ENCODE measurements at places on chromosomes 1 and 21.
A peak's percentile ranks its signal among the peaks of the same experiment; 100 is the strongest.

DNA sequence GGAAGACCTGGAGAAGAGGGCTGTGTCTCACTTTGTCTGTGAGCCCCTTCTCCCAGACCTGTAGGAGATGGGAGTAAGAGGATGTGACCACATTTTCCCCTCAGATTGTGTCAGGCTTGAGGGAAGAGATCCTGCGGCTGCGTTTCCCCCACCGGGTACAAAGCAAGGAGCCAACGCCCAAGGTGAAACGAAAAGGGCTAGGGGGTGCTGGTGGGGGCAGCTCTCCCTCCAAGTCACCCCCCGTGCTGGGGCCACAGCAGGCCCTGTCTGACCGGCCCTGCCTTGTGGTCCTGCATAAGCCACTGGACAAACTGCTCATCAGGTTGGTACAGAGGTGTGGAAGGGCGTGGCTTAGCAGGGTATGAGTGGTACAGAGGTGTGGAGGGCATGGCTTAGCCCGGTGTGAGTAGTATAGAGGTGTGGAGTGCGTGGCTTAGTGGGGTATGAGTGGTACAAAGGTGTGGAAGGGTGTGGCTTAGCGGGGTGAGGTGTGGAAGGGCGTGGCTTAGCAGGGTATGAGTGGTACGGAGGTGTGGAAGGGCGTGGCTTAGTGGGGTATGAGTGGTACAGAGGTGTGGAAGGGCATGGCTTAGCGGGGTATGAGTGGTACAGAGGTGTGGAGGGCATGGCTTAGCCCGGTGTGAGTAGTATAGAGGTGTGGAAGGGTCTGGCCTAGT, 30.6 kb downstream of the HYI start:
- peaks cover 7% of the 10 kb centered on the region for H3K27me3 ChIP-seq
- H3K4me3 ChIP-seq, result peak overlapping the region; percentile 59
- peaks cover 7% of the 10 kb centered on the region for H3K4me1 ChIP-seq
- H3K36me3 ChIP-seq, result peaks cover 46% of the 10 kb centered on the region

DNA sequence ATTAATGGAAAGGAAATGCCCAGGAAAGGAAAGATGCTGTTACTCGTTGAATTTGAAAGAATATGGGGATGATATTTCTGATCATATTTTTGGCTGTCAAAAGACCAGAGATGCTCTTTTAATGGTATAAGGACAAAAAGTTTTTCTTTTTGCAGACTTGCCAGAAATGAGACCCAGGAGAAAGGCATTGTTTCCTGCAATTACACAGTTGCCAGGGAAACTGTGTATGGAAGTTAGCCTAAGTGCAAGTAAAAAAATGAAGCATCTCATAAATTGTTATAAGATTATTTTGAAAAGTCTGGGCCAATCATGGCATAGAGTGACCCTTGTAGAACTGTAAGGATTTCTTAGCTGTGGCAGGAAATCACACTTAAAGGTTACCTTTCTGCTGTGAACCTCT, 155.7 kb upstream of the BEND5 start:
- no peak overlapping the region for H3K27ac ChIP-seq
- H3K4me1 ChIP-seq, result peaks cover 10% of the 10 kb centered on the region
- no peak overlapping the region for H3K4me3 ChIP-seq

DNA sequence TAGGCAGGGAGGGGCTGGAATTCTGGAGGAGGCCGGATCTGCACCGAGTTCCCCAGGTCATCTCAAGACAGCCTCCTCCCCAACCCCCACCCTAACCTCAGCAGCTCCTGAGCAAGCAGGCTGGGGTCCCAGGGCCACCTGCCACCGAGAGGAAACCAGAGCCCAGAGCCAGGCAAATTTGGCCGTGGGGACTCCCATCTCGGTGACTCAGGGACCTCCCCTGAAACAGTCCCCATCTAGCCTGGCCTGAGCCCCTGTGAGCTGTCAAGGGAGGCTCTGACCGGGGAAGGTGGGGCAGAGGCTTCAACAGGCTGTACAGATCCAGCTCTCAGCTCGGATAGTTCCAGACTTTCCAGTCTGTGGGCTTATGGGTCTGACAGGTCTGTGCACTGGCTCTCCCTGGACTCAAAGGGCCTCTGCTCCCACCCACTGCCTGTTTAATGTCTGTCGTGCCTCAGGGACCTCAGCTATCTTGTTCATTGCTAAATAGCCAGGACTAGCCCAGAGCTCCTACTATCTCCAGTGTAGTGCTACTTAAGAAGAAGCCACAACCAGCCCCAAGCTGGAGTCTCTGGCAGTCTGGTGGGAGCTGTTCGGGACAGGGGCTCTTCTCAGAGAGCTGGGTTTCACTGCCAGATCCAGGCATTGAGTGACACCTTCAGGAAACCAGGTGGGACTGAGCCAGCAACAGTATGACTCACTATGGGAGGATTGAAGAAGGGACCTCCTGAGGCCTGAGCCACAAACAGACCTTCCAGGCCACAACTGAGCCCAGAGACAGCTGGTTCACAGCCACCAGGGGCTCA, 25.6 kb downstream of the MATN1 start:
- H3K27ac ChIP-seq, result no peak overlapping the region
- H3K27me3 ChIP-seq, result no peaks in the 10 kb centered on the region
- H3K36me3 ChIP-seq, result no peaks in the 10 kb centered on the region
- DNase-seq, result no peak

GRCh38 chr1:56236688-56237087, 342.7 kb downstream of the PLPP3 start:
- no peak overlapping the region for H3K27ac ChIP-seq
- peaks cover 1% of the 10 kb centered on the region for H3K27me3 ChIP-seq
- H3K4me1 ChIP-seq, result no peaks in the 10 kb centered on the region
- H3K36me3 ChIP-seq, result no peaks in the 10 kb centered on the region

DNA sequence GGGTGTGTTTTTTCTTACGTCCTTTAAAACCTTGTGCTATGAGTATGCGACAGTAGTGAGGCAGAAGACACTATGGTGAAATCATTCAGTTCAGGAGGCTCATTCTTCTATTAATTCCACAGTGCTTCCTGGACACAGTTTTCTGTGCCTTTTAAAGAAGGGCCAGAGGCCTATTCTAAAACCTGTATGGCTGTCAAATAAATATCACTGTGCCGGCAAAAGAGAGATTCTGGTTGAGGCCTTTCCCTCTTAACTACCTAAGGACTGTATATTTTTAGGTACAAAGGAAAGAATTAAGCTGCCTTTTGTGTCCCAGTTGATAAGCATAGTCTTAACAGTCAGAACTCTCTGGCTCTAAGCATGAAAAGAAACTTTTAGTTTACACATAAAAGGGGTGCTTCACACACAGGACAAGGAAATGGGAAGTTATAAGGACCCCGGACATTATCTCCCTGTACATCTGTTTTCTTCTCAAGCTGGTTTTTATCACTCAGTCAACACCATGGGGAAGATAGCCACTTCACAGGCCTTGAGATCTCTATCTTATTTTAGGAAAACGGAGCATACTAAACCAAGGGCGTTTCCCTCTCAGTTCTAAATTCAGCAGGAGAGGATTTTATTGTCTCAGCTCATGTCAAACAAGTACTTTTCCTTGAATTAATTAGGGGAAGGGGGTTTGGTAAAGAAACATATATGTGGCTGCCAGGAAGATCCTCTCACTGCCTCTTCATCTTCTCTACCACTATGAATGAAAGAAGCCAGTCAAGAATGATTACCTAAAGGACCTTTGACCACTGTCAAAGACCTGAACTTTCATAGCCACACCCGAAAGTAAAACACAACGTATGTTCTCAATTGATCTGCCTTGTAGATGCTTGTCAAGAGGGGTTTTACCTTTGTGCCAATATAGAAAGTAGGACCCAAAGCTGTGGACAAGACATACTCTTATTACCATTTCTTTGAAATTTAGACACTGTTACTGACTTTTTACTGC, 71.4 kb upstream of the HSPA13 start:
- H3K4me1 ChIP-seq, result peaks cover 19% of the 10 kb centered on the region
- no peaks in the 10 kb centered on the region for H3K36me3 ChIP-seq
- H3K27ac ChIP-seq, result peak overlapping the region; percentile 63

DNA sequence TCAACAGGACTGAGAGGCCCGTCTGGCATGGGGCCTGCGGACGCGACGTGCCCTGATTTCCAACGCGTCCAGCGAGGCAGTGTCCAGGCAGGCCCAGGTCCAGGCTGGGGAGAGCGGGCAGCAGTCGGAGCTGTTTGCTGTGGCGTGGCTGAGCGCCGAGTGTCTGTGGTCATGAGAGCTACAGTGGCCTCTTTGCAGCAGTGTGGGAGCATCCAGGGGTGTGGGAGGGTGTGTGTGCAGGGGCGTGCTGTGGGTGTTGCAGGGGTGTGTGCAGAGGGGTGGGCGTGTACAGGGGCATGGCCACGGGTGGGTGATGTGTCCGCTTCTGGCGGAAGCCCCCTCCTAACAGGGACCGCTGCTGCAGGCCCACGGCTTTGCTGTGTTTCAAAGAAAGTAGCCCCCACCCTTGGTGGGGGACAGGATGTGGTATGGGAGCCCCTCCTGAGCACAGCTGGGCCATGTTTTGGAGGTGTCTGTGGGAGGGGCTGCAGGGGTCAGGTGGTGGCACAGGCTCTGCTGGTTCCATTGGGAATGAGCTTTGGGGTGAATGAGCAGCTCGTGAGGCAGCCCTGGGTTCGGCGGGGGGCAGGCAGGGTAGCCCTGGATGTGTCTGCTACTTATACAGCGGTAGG, 17.7 kb downstream of the PLCH2 start:
- no peak for DNase-seq
- no peak overlapping the region for H3K4me3 ChIP-seq
- no peaks in the 10 kb centered on the region for H3K36me3 ChIP-seq
- H3K27me3 ChIP-seq, result peaks cover 14% of the 10 kb centered on the region

- no peaks in the 10 kb centered on the region for H3K36me3 ChIP-seq
- H3K4me3 ChIP-seq, result no peak overlapping the region
- peak overlapping the region; percentile 7 for H3K27ac ChIP-seq
- peaks cover 1% of the 10 kb centered on the region for H3K27me3 ChIP-seq
Measured at GRCh38 chr1:59915516-59915915, 11.1 kb downstream of the CYP2J2 start.

DNA sequence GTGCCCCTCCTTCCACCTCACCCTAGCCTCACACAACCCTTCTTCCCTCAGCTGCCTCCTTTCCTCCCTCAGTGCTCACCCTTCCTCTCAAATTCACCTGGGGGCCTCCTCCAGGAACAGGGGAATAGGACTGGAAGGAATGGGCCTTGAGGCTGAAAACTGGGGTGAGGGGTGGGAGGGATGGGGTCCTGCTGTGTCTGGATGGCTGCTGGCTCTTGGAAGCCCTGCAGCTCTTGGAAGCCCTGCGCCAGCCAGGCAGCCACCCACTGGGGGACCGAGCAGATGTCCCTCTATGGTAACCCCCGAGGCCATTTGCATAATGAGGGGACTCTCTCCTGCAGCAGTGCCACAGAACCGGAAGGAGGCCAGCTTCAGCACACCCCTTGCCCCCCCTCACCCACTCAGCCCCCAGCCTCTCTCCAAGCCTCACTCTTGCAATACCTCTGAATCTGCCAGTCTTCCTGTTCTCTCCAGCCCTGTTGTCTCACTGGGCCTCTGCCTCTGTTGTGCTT, 85.2 kb downstream of the KIRREL1 start:
- H3K4me3 ChIP-seq, result no peak overlapping the region
- peaks cover 42% of the 10 kb centered on the region for H3K36me3 ChIP-seq
- peaks cover 14% of the 10 kb centered on the region for H3K4me1 ChIP-seq

- H3K27me3 ChIP-seq, result peaks cover 4% of the 10 kb centered on the region
- H3K4me1 ChIP-seq, result peaks cover 10% of the 10 kb centered on the region
- no peak for DNase-seq
Measured at GRCh38 chr1:20410503-20410902, 75.5 kb downstream of the CAMK2N1 start.

DNA sequence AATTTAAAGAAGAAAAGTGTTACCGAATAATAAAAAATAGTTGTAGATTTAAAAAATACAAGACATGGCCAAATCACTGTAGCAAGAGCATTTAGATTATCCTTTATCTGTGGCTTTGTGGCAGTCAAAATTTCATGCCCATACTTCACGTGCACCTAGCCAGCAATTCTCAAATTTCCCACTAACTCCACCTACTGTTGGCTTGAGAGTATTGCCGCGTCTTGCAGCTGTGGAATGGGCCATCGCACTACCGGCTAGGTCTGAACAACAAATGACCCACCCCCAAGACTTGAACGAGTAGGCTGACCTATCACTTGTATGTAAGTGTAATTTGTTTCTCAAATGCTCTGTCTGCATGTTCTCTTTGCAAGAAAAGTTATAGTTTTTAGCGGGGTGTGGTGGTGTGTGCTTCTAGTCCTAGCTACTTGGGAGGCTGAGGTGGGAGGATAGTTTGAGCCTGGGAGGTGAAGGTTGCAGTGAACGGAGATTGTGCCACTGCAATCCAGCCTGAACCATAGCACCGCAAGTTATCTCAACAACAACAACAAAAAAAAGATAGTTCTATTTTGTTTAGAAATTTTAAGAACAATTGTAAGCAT, 4.1 kb downstream of the KRTAP13-4 start:
- peaks cover 6% of the 10 kb centered on the region for H3K27me3 ChIP-seq
- H3K4me3 ChIP-seq, result no peak overlapping the region

GRCh38 chr1:85611856-85612255, 31.3 kb downstream of the CCN1 start:
- peaks cover 4% of the 10 kb centered on the region for H3K27me3 ChIP-seq
- H3K4me1 ChIP-seq, result no peaks in the 10 kb centered on the region
- no peak overlapping the region for H3K4me3 ChIP-seq
- DNase-seq, result no peak
- H3K27ac ChIP-seq, result no peak overlapping the region

DNA sequence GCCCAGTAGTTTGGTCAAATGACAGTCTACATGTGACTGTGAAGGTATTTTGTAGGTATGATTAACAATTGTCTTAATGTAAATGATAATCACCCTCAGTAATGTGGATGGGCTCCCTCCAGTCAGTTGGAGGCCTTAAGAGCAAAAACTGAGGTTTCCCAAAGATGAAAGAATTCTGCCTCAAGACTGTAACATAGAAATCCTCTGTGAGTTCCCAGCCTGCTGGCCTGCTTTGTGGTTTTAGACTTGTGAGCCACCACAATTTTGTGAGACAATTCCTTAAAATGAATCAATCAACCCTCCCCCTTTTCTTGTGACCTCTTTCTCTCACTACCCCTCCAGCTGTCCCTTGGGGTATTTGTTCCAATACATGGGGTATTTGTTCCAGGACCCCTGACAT, 226.4 kb upstream of the DPYD start:
- H3K4me3 ChIP-seq, result no peak overlapping the region
- H3K27me3 ChIP-seq, result no peaks in the 10 kb centered on the region
- DNase-seq, result no peak
- no peaks in the 10 kb centered on the region for H3K4me1 ChIP-seq
- H3K27ac ChIP-seq, result no peak overlapping the region

GRCh38 chr1:57046462-57046861, 80.6 kb upstream of the C8B start:
- H3K4me1 ChIP-seq, result peaks cover 5% of the 10 kb centered on the region
- no peak overlapping the region for H3K27ac ChIP-seq
- no peaks in the 10 kb centered on the region for H3K36me3 ChIP-seq
- H3K4me3 ChIP-seq, result no peak overlapping the region
- no peak for DNase-seq

DNA sequence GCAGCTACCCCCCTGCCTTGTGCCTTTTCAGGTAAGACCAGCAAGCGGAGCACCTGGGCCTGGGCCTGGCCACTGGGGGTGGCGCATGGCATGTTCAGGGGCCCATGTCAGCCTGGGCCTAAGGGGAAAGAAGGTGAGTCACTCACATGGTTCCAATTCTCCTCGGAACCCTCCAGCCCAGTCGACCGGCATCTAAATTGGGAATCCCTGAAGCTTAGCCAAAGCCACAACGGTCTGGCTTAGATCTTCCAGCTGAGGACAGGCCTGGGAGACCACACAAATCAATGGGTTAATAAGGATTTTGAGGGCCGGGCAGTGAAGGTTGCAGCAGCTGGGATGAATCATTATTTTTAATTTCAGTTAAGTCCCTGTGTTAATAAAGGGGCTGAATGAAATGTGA, 145.1 kb upstream of the SMYD2 start:
- H3K27me3 ChIP-seq, result no peaks in the 10 kb centered on the region
- H3K27ac ChIP-seq, result no peak overlapping the region
- no peaks in the 10 kb centered on the region for H3K36me3 ChIP-seq
- H3K4me1 ChIP-seq, result peaks cover 13% of the 10 kb centered on the region
- no peak overlapping the region for H3K4me3 ChIP-seq

Measured in endothelial cell (in vitro differentiated cells).